ENCODE measurements at places on chromosomes 2 and 18.

- no peak for DNase-seq
These were observed 206.9 kb downstream of the FBXO15 start for GRCh38 chr18:73940721-73941120.

- DNase-seq: no peak
These were observed 12.0 kb downstream of the LRRC30 start for GRCh38 chr18:7242926-7243325.

DNA sequence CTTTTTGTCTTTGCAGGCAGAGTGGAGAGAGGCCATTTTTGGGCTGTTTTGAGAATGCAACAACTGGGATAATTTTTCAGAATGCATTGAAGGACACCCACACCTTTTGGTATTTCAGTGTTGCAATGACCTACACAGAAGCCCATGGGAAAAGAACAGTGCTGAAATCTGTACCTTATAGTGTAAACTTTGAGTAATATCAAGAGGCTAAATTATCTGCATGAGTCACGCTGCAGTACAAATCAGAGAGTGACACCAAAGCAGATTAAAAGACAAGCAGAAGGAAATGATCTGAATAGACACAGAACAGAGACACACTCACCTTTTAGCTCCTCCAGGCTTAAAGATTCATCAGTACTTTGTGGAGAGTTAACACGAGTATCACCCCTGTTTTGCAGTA, 265.3 kb downstream of the PAX3 start:
- no peak for DNase-seq

DNA sequence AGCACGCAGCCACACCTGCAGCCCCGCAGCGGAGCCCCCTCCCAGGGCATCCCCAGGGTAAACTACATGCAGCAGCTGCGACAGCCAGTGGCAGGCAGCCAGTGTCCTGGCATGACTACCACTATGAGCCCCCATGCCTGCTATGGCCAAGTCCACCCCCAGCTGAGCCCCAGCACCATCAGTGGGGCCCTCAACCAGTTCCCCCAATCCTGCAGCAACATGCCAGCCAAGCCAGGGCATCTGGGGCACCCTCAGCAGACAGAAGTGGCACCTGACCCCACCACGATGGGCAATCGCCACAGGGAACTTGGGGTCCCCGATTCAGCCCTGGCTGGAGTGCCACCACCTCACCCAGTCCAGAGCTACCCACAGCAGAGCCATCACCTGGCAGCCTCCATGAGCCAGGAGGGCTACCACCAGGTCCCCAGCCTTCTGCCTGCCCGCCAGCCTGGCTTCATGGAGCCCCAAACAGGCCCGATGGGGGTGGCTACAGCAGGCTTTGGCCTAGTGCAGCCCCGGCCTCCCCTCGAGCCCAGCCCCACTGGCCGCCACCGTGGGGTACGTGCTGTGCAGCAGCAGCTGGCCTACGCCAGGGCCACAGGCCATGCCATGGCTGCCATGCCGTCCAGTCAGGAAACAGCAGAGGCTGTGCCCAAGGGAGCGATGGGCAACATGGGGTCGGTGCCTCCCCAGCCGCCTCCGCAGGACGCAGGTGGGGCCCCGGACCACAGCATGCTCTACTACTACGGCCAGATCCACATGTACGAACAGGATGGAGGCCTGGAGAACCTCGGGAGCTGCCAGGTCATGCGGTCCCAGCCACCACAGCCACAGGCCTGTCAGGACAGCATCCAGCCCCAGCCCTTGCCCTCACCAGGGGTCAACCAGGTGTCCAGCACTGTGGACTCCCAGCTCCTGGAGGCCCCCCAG, 254.1 kb downstream of the GLI2 start:
- no peak for DNase-seq

DNA sequence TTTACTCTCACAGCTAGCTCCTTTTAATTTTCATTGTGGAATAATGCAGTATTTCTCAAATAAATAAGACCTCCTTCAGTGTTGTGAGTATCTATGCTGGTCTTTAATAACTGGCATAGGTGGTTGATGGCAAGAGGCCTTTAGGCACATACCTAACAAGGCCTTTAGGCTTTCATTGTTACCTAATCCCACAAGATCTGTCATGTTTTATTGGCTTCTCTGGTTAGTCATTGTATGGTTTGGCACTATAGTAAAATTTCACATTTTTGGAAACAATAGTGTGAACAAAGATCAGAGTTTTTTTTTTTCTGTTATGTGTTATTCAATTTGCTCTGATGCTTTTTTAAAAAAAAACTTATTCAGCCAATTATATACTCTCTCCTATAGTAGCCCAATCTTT, 89.8 kb upstream of the NEUROD1 start:
- DNase-seq: no peak

DNA sequence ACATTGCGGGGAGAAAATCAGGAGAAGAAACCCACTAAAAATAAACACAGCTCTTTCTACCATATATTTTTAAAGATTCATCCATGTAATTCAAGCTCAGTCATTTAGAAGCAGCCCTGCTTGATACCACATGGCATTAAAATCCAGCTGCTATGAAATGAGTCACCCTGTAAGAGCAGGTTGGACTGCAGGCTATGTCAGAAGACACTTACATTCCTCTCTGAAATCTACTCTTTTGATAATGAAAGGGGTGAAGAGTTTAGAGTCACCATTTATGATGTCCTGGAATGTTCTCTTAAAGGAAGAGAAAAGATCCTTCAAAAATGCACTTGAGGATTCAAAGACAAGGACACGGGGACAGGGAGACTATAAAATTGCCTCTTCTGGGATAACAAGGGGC, 100.6 kb upstream of the APCDD1 start:
- DNase-seq: no peak

- no peak for DNase-seq
These were observed 110.6 kb downstream of the ATL2 start for GRCh38 chr2:38266382-38267061.

DNA sequence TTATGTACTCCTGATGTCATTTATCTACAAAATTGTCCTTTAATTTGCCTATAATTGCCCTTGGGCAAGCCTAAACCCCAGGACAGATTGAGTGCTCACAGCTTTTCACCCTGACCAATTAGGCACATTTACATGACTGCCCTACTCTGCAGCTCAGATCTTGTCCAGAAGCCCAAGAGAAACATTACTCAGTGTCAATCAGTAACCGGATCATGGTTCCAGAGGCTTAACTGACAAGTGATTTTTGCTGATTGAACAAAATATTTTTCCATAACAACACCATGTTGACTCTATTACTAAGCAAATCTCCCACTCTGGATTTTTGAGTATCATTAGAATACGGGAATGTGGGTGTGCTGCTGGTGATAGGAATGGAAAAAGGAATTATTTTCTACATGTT, 465.4 kb upstream of the TNP1 start:
- DNase-seq: no peak

DNA sequence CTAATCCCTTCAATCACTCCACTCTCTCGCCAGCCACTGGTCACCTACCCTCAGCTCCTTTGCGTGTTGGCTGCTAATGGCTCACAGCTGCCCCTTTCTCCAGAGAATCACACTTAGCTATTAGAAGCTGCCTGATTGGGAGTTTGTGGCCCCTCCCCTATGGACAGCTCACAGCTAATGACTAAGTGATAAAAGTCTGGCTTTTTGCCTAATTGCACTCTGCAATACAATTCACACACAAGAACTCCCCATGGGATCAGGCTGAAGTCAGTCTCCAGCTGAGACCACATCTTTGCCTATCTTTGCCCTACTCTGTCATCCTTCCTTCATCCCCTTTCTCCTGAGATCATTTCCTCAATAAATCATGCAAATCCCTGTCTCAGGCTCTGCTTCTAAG, 701.9 kb upstream of the RAB6C start:
- no peak for DNase-seq

DNA sequence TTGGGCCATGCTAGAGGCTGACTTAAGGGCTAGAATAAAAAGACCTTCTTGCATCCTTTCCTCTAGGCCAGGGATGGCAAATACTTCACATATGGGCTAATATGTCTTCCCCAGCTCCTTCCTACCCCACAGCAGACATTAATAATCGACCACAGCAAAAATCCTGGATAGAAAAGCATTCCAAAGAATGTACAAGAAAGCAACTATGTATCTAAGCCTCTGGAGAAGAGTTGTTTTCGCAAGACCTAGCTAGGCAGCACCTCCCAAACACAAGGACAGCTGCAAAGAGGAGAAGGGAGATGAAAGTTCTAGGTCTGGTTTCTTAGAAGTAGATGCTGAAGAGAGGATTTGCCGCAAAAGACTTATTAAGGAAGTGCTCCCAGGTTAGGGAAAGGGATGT, 372.6 kb downstream of the SLC4A3 start:
- no peak for DNase-seq

Data from iPS DF 19.7 (cell line).